ENCODE measurements at places on chromosomes 2 and 18.

GRCh38 chr2:53087874-53088461 is 679.6 kb upstream of the CHAC2 start:
- no peak for DNase-seq

DNA sequence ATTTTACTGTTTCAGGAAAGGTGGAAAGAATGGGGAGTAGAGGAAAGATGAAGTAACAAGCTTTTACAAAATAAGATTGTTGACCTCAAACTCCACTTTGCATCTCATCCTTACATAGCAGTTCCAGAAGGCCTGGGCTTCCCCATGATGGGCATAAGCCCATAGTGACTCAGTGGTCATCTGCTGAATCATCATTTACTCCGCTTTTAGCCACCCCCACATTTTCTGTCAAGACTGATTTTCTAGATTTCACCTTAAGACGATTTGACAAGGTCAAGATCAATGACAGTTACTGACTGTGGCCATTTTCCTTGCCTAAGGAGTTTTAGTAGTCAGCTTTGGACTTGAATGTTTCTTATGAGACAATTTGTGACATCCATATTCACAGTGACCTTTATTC is 49.4 kb downstream of the PLEKHM3 start:
- no peak for DNase-seq

DNA sequence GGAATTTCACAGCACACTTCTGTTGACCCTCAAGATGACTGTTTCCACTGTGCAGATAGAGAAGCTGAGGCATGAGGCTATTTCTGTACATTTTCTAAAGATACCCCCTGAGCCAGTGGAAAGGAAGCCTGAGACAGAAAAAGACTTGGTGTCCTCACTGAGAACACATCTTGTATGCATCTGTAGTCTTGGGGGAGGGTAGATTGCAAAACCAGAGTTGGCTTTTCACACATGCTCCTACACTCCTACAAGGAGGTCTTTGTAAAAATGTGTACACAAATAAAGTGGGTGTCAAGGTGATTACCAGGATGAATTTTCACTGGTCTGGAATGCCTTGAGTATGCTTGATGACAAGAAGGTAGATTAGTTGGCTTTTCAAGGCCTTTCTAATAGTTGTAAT is 98.0 kb downstream of the KCTD18 start:
- no peak for DNase-seq

GRCh38 chr2:192953116-192953515 is 758.4 kb upstream of the TMEFF2 start:
- DNase-seq, result no peak

DNA sequence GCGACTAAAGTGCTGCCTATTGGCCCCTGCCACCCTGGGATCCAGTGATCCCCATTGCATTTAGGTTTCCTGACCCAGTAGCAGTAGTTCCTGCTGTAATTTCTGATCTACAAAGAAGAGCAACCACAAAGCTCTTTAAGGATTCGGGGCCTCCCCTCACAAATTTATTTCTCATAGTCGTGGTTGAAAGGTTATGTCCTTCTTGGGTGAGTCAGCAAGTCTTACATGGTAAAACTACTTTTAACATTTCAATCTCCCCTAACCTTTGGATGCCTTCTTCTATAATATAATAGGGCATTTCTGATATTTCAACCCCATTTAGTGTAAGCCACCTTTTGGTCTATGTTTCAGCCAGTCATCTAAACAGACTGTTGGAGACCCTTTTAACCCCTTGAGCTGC is 14.9 kb downstream of the PIKFYVE start:
- DNase-seq, result no peak

DNA sequence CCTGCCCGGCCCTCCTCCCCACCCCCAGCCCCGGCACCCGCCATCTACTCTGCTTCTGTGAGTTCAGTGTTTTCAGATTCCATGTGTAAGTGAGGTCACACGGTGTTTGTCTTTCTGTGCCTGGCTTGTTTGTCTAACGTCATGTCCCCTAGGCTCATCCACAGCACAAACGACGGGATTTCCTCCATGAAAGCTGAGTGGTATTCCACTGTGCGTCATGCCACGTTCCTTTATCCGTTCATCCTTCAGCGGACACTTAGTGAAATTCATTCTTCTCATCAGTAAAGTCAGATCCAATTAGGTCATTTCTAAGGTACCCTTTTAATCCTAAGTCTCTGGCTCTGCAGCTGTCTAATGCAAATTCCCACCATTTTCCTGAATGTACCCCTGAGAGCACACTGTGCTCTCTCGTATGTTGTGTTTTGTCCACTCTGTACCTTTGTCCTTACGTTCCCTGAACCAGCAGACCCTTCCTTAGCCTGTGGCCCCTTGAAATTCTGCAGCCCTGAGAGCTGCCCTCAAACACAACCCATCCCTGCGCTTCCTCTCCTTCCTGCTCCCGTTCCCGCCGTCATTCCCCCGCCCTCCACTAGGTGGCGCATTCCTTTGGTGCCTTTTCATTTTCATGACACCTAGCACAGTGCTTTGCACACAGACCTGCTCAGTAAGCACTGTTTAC is 44.1 kb downstream of the TRAPPC12 start:
- peak; percentile 40 for DNase-seq

- no peak for DNase-seq
These were observed 39.1 kb downstream of the PPIG start for GRCh38 chr2:169623235-169623634.

DNA sequence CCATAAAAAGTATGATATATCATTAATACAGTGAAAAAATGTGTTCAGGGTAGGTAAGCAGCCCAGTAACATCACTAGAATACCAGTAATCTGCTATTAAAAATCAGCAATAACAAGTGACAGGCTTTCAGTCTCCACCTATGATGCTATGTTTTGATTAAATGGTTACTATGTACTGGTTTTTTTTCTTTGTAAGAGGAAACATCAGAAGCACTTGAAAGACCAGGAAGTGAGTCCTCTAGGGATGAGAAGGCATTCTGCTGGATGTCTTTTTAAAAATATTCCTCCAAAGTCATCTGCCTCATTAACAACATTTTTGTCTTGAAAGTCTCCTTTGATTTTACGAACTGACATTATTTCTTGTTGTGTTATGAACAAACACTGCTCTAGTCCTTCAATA is 136.0 kb upstream of the FAM98A start:
- no peak for DNase-seq

DNA sequence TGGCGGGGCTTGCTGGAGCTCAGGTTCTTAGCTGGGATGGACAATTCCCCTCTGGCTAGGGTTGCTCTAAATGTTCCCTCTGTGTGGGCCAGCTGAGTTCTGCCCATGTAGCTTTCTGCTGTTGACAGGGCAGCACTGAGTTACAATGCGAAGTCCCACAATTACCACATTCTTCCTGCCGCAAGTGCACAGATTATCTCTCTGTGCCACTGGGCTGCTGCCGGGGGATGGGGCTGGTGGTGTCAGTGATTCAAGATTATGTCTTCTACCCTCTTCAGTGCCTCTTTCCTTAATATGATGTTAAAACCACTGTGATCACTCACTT is 708.1 kb downstream of the SLC4A3 start:
- no peak for DNase-seq

GRCh38 chr18:75201282-75202270 is 7.4 kb downstream of the PTGR3 start:
- DNase-seq, result no peak

DNA sequence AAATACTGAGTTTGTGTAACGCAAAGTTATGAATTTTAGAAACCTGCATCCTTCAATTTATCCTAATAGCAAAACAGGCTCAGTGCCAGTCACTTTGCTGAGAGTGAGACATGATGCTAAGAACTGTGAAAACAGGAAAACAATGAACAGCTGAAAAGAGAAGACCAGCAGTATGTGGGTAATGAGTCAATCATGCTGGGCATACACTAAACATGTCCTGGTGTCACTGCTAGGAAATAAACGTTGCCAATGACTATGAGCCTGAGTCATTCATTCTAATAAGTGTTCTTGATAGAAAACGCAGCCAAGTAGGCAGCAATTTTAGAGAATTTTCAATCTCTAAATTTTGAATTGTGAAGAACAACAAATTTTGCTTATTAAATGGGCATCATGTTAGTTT is 237.3 kb downstream of the GALR1 start:
- DNase-seq, result no peak

DNA sequence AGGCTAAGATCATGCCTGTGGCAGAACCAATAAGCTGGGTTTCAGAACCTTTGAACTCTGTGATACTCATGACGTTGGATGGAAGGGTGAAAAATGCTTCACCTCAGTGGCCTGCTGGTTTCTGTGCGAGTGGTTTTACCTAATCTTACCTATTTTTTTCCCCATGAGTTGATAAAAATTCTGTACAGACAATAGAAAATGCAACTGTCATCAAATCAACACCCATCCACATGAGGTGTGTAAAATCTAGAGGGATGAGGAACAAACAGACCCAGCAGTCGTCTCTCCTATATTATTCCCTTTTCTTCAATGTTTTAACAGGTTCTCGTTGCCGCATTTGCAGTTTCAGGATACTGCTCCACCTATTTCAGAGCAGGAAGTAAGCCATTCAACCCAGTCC is 67.3 kb downstream of the PRKRA start:
- DNase-seq, result no peak

DNA sequence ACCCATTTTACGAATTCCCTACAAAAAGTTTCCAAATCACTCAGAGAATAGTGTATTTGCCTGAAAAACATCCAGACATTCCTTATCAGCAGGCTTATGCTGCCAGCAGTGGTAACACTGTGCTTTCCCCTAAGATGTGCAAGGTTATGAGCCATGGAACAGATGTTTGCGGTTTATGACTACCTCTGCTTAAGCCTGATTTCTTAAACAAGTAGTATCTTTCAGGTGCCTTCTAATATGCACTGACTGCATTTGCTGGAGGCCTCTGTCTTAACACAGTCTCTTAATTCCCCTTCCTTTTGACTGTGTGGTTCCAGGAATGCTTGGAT is 54.8 kb downstream of the CDC42EP3 start:
- no peak for DNase-seq

GRCh38 chr2:119764832-119765231 is 5.1 kb downstream of the PTPN4 start:
- no peak for DNase-seq

DNA sequence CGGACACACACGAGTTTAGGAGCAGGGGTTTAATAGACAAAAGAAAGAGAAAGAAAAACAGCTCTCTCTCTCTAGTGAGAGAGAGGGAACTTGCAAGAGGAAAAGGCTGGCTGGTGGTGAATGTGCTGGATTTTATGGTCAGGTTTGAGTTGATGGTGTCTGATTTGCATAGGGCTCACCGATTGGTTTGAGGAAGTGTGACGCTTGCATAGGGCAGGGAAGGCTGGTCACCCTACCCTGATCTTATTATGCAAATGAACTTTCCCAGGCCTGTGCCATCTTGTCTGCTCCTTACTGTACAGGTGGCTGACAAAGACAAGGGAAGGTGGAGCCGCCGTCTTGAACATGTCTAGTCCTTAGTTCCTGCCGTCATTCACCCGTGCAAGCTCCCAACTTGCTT is 408.9 kb downstream of the RIT2 start:
- no peak for DNase-seq

- no peak for DNase-seq
These were observed 97.1 kb upstream of the CELF4 start for GRCh38 chr18:37662546-37663339.

GRCh38 chr2:31038385-31038784 is 99.9 kb downstream of the GALNT14 start:
- DNase-seq, result no peak

- DNase-seq, result no peak
These were observed 40.3 kb downstream of the TCF4 start for GRCh38 chr18:55547705-55548056.

GRCh38 chr2:102142829-102143449 is 393 bp downstream of the IL1R1 start:
- DNase-seq, result no peak

GRCh38 chr2:56299171-56299691 is 115.4 kb downstream of the CCDC85A start:
- DNase-seq, result no peak

- no peak for DNase-seq
These were observed 266.8 kb downstream of the CELF4 start for GRCh38 chr18:37298816-37299215.

DNA sequence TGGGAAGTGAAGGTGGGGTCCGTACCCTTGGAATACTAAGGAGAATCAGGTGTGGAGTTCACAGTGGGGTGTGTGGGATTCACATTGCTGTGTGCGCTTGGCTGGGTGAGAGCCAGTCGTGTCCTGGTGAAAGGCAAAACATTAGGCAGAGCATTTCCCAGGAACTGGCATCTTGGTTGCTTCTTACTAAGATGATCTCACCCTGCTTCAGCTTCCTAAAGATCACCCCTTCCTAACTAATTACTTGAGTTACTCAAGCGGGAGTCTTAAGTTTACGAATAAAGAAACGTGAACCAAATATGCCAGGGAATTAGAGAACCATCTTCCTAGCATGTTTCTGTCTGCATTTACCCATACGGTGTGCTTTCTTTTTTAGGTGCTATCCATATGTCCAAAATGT is 122.9 kb downstream of the NCK2 start:
- DNase-seq, result no peak

GRCh38 chr2:14909795-14910194 is 277.3 kb downstream of the LRATD1 start:
- DNase-seq, result no peak

DNA sequence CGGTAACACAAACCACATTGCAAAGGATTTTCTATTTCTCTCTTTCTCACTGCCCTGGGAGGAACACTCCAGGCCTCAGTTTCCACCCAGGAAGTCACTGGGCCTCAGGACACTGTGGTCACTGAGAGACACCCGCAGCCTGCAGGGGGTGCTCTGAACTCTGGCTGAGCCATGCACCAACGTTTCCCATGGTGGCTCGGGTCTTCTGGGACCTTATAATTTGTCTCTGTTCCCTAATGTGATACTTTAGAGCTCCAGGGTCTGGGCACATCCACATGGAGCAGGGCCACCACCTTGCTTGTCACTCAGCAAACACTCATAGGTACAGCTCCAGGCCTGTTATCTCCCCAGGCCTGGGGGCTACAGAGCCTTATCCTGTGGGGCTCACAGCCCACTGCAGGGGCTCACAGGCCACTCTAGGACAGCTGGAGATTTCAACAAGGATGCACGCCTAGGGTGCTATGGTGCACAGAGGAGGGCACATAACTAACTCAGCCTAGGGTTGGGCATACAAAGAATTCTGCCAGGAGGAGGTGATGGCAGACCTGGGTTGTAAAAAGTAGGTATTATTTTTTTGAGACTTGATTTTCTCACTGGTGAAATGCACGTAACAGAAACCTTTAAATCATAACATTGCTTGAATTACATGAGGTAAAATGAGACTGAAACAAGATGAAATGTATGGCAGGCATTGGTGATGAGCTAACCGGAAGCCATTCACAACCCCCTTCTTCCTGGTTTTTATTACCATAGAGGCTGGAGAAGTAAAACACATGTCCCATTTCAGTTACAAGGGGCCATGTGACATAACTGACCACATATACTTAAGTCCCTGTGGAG is 3.0 kb upstream of the HS1BP3 start:
- DNase-seq, result no peak

- DNase-seq, result no peak
These were observed 16.5 kb upstream of the ALPK2 start for GRCh38 chr18:58645398-58645797.

- DNase-seq, result no peak
These were observed 119.0 kb upstream of the KLHL14 start for GRCh38 chr18:32891797-32892196.

- no peak for DNase-seq
These were observed 977 bp downstream of the SLC8A1 start for GRCh38 chr2:40450796-40451430.

- no peak for DNase-seq
These were observed 148.3 kb downstream of the AQP4 start for GRCh38 chr18:26717123-26717719.
